ENCODE measurements at places on chromosomes 5 and 9.

DNA sequence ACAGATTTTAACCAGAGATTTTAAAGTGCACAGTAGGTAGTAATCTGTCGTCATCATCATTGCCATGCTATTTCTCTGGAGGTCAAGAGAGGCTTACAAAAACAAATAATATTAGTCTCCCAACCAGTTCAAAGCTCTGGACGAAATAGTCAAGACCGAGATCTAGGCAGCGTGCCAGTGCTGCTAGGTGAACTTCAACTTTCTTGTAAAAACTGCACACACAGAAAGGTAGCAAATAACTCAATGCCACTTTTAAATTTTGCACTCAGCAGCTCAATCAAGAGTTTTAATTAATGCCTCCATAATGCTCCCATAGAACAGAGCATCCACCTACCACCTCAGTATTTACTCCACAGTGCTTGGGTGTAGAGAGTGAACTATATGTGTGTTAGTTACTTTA, 656.8 kb downstream of the IRX1 start:
- no peak for DNase-seq

GRCh38 chr5:80368661-80369480, 39.0 kb upstream of the ZFYVE16 start:
- no peak for DNase-seq

GRCh38 chr9:113593682-113594281, 130.3 kb downstream of the RGS3 start:
- peak; percentile 52 for DNase-seq

DNA sequence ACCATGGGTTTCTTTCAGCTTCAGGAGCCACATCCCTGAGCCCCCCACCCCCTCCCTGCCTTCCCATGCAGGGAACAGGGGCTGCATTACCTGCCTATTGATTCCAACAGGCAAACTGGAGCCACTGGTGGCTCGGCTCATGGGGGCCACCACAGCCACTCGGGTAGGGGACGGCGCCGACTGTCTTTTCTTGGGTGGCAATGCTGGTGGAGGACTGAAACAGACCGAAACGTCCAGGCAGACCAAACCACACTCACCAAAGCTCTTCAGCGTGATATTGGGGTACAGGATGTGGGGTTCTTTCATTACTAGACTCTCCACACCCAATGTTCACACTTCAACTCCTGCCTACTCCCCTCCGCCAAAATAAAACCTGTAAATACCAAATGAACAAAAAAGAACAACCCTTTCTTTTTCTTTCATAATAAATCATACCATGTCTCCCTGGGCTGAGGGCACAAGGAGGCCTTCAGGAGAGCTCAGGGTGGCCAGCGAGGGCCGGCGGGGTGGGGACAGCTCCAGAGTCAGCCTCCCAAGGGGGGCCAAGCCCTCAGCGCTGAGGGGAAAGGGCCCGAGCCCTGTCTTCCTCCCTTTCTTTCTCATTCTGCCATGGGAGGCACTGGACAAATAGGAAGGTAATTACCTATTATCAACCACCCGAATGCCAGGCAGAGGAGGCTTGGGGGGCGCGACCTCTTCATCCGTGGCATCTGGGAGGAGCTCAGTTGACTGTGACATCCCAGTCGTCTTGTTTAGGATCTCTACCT, 83.3 kb downstream of the PRRT1B start:
- DNase-seq: no peak
